ENCODE measurements at places on chromosomes 16 and 17.

DNA sequence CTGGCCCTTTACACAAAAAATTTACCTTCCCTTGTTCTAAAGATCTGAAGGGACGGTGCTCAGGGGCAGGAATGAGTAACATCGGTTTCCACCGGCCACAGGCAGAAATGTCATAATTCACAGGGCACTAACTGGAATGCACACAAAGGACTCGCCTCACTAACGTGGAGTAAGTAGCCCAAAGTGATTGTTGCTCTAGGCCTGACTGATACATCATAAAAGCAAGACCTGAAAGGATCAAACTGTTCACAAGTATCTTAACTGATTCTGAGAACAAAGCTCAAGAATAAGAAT is 8.9 kb upstream of the TCF25 start:
- no peak for DNase-seq

- no peak for DNase-seq
Measured at GRCh38 chr16:23784811-23785447, 30.1 kb downstream of the CHP2 start.

- no peak for DNase-seq
Measured at GRCh38 chr17:21005367-21005766, 37.4 kb downstream of the USP22 start.

GRCh38 chr17:30234964-30235363 is 533 bp downstream of the SLC6A4 start:
- no peak for DNase-seq

GRCh38 chr17:82246365-82247181 is 17.7 kb downstream of the SLC16A3 start:
- DNase-seq: no peak

DNA sequence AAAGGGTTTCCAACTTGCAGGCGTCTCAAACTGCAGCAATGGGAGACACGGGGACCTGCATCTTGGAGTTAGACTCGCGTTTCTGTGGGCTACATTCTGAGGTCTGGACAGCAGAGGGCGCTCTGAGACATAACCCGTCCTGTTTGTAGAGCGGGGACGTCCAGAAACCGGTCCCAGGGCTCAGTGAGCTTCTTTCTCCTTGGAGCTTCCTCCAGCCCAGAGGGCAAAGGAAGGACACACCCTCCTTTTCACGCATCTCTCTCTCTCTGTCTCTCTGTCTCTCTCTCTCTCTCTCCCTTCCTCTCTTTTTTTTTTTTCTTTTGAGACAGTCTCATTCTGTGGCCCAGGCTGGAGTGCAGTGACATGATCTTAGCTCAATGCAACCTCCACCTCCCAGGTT is 19.8 kb downstream of the COX4I1 start:
- no peak for DNase-seq

- no peak for DNase-seq
Measured at GRCh38 chr17:30821871-30822723, 2.4 kb downstream of the CRLF3 start.

- DNase-seq: no peak
Measured at GRCh38 chr16:54648575-54648974, 282.1 kb upstream of the IRX5 start.

DNA sequence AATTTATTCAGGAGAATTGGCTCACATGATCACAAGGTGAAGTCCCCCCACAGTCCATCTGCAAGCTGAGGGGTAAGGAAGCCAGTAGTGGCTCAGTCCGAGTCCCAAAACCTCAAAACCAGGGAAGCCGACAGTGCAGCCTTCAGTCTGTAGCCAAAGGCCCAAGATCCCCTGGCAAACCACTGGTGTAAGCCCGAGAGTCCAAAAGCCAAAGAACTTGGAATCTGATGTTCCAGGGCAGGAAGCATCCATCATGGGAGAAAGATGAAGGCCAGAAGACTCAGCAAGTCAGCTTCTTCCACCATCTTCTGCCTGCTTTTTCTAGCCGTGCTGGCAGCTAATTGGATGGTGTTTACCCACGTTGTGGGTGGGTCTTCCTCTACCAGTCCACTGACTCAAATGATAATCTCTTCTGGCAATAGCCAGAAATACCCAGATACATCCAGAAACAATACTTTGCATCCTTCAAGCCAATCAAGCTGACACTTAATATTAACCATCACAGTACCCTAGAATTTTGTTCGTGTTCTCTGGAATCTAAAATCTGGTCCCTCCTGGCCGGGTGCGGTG is 40.4 kb downstream of the TMEM114 start:
- no peak for DNase-seq

DNA sequence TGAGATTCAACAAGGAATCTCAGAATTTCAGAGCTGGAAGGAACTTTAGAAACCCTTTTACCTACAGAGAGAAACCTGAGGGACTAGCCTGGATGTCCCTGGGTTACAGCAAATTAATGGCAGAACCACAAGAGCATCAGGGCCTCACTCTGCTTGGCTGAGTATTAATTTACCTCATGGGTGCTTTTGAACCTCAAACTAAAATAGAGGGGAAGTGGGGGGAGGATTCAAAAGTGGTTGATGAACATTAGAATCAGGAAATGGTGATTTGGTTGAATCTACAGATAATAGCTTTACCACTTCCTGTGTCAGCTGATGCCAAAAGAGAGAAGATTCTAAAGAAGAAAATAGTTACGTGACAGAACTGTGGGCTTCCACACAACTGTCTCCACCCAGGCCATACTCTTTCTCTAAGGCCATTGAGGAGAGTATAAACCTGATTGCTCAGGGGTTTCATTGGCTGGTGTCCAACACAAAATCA is 11.3 kb upstream of the SKAP1 start:
- DNase-seq: no peak

- no peak for DNase-seq
Measured at GRCh38 chr16:88681084-88681680, 5.1 kb downstream of the SNAI3 start.

DNA sequence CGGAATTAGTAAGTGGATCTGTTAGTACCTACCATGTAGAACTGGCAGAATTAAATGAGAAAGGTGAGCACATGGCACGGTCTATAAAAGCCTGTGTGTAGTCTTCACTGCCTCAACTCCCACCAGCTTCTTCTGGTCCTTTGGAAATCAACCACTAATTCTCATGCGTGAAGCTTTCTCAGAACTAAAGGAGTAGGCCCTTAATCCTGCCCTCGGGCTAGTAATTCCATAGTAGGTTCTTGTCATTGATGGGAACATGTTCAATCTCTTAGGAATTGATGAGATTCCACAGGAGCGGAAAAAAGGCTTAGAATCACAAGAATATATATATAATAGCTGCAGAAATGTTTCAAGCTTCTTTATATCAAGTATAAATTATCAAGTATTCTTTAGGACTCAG is 21.7 kb downstream of the CDR2 start:
- DNase-seq: no peak

DNA sequence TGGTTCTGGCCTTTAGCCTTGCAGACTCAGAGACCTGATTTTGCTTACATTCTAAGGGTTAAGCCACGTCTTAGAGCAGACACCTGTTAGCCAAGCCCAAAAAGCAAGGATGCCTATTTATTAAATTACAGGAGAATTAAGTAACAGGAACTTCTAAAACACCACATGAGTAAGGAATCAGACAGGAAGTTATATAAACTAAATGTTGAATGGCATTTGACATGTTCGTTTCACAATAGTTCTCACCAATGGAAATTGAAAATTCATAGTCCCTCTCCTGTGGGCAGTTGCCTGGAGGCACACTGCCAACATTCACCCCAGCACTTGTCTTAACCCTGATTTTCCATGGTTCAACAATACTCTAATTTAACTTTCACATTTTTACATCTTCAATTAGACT is 9.0 kb downstream of the KRTAP9-7 start:
- DNase-seq: no peak

- no peak for DNase-seq
Measured at GRCh38 chr17:59810894-59811153, 81.9 kb downstream of the TUBD1 start.

DNA sequence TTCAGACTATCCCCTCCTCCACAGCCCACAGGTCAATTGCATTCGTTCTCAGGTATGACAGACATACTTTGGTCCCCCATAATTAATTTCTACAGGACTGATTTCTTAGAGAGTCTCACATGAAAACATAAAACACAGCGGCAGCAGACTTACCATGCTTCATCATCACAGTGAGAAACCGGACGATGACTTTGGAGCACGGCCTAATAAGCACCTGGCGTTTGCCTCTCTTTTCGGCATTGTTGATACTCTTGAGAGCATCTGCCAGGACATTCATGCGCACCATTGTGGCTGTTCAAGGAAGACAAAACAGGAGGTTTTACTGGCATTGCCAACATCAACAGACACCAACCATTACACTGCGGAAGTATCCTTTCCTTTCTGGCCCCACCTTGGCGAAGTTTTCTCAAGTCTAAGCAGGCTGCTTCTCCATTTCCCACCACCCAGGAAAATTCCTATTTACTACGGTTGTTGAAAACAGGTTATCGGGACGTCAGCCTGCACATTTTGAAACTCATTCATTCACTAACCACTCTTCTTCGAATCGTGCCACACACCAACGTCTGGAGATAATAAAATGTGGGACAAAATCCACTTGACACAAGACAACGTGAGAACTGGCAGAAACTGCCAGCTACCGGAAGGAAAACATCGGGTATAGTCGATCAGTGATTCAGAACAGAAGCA is 1.2 kb downstream of the RPS15A start:
- DNase-seq: no peak

- DNase-seq: no peak
Measured at GRCh38 chr17:42518046-42518754, 17.8 kb upstream of the NAGLU start.

- no peak for DNase-seq
Measured at GRCh38 chr17:3546521-3546920, 11.1 kb downstream of the TRPV3 start.

DNA sequence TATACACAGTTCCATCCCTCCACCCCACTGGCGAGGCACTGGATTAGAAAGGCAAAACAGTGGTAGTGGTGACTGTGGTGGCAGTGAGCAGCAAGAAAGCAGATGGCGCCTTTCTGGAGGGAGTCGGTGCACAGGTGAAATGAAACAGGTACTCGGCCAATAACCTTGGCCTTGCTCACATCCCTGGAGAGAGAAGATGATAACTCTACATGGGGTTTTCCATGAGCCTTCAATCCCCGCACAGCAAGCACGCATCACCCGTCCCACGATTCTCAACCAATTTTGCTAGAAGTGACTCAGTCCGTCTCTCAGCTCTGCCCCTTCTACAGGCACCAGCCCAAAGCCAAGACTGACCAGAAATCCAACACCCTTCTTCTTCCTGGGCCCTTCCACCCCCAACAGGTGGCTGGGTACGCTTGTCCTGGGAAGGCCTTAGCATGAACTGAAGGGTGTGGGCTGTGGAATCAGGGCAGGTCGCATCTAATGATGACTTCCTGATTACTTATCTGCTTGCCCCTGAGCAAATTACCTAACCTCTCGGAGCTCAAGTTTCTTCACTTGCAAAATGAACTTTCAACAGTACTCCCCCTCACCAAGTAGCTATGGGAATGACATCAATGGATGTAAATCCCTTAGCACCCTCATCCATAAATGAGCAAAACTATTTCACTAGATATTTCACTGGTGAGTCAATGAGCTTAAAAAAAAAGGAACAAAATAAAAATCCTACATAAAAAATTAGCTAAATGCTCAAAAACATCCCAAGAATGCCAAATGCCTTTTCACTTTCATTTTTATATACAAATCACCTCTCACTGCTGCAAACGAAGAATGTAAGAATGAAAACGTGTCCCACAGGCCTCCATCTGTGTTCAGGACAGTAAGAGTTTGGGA is 18.0 kb downstream of the XPO6 start:
- no peak for DNase-seq

- no peak for DNase-seq
Measured at GRCh38 chr16:2808181-2808580, 8.9 kb upstream of the PRSS21 start.

GRCh38 chr16:68411086-68411485 is 37.2 kb downstream of the SMPD3 start:
- DNase-seq: no peak

DNA sequence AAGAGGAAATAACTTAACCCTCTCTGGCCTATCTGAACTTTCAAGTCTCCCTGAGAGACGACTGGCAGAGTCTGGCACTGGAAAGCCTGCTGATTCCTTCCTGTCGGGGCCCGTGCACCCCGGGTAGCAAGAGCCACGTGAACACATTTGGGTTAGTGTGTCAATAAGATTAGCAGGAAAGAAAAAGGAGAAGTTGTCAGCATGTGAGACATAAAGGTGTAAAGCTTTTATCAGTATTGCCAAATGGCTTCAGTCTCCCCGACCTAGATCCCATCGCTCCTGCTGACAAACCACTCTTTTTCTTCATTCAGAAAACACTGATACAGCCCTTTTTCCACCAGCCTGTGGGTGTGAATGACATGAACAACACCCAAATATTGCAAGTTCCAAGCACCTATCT is 74.4 kb downstream of the CCT6B start:
- DNase-seq: no peak

DNA sequence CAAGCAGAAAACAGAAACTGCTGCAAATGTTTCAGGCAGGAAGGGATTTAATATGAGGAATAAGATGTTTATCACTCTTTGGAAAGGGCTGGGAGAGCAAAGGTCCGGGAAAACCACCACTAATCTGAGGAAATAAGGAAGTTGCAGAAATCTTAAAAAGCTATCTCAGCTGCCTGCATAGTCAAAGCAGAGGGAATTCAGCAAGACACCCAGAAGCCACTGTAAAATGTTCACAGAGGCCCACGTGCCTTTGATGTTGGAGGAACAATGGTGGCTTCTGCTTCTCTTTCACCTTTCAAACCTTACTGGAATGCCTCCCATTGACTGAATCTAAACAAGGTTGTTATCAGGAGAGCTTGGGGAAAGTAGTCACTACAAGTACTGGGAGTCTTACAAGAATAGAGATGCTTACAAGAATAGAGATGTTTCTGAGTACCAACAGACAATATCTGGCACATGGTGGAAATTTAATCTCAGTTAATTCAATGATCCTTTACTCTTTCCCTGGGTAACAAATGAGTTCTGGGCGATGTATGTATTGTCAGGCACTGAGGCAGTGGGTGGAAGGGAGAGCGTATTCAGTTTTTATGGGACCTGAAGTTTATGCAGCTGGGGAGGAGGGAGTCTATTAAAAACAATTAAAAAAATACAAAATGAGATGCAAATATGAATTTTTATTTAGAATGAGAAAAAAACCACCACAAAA is 56.1 kb upstream of the MED13 start:
- DNase-seq: no peak

DNA sequence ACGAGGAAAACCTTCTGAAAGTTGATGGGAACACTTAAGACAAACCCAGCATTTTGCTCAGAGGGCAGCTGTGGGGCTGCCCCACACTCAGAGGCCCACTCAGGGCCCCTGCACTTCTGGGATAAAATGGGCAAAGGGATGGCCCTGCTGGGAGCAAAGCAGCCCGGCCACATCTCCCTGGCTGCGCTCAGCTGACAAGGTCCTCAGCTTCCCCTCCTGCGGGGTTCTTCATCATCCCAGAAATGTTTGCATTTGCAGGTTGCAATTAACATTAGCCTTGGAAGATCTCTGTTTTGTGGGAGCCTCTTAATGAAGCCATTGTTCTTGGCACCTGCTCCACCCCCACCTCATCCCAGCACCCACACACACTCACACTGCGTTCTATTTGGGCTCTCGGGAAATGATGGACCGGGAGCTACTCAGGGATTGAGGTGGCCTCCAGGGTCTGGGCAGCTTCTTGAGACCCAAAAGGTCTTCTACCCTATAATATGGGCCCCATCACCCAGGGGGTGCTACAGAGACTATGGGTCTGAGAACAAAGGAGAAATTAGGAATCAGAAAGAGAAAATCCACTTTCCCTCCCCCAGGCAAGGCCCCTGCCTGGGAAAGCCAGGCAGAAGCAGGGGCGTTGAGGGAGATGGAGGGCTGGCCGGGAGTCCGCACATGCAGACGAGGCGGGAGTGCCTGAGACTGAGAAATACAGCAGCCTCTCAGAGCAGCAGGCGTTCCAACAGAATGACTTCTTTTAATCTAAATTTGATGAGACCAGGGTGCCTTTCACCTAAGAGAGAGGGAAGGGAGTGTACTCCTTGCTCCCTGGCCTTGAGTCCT is 53.7 kb upstream of the RPL38 start:
- DNase-seq: no peak

Measured in cortex of kidney (tissue), 1 donor.